Islet precursor cell (in vitro differentiated cells): ENCODE measurements at places on chromosomes 2 and 18.

GRCh38 chr2:59988341-59988740 is 565.1 kb downstream of the BCL11A start:
- no peak for DNase-seq

DNA sequence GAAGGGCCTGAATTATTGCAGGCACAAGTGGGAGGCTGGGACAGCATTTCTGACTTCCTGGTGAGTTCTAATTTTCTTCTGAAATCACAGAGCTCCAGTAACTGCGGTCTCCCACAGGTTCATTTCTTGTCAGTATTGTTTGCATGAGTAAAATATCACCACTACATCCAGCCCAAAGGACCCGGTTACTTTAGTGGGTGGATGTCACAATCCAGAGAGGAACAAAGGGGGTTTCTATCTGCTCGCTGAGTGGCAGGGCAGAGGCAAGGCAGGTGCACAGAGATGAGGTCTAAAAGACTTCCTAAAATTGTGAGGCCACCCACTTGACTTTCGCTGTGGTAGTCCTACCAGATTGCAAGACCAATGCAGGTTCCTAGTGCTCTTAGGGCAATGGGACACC is 800.4 kb upstream of the ID2 start:
- no peak for DNase-seq

- no peak for DNase-seq
Observed at GRCh38 chr2:121539750-121540469, 9.2 kb downstream of the RNU4ATAC start.

- DNase-seq: no peak
Observed at GRCh38 chr2:134681201-134681600, 37.6 kb downstream of the TMEM163 start.

GRCh38 chr2:145597809-145598208 is 1077.9 kb upstream of the ZEB2 start:
- no peak for DNase-seq

GRCh38 chr2:177239053-177239452 is 25.5 kb downstream of the NFE2L2 start:
- DNase-seq: no peak

- no peak for DNase-seq
Observed at GRCh38 chr2:218813771-218814460, 17.7 kb downstream of the PRKAG3 start.

- no peak for DNase-seq
Observed at GRCh38 chr2:142076317-142076716, 54.5 kb downstream of the LRP1B start.

DNA sequence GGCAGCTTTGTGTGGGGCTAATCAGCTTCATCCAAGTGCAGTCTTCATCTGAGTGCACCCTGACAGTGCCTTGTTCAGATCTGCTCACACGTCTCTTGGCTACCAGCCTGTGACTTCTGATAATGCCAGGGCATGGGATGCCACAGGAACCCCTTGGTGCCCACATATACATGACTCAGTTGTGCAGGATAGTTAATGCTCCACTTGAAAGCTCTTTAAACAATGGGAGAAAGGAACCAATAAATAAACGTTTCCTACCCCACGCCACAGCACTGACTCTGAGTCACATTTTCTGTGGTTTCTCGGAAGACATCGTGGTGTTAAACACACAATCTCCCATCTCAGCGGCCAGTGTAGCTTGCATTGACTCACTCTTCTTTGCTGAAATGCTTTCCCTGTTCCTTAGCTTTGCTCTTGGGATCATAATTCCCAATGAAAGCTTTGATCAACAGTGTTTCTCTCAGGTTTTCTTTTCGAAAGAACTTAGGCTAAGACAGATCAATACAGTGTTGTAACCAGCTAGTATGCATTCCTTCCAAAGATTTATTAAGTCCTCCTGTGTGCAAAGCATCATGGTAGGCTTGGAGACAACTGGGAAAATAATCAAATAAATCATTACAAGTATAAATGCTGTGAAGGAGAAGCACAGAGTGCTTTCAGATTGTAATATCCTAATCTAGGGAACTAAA is 142.0 kb downstream of the COPS8 start:
- peak; percentile 64 for DNase-seq

GRCh38 chr2:17628349-17629261 is 88.1 kb downstream of the VSNL1 start:
- DNase-seq: peak; percentile 43

DNA sequence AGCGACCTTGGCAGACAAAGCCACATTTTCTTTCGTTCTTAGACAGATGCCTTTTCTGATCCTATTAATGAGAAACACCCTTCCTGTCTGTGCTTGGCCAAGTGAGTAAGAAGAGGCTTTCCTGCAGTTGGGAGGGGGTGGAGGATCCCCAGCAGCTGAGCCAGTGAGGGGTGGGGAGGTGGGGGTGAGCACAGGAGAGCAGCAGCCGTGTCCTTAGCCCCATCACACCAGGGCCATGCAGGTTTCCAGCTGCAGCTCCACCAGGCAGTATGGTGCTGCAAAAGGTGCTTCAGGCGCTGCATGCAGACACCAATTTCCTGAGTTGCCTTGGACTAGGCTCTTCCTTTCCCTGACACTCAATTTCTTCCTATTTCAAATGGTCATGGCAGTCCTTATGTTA is 123.3 kb upstream of the SIX2 start:
- no peak for DNase-seq

DNA sequence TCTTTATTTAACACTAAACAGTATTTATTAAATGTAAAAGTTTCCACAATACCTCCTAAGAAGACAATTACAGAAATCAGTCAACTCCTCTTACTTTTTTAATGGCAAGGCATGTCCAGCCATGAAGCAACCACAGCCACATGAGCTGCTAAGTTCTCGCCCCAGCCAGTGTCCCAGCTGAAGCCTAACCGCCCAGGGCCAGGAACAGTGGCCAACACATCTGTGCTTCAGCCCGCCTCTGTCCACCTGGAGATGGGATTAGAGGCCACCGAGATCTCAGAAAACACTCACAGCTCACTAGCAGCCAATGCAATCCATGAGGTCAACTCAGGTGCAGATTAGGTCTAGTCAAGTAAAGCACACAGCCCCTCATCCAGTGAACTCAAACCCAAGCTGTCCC is 40.2 kb downstream of the PID1 start:
- no peak for DNase-seq

- no peak for DNase-seq
Observed at GRCh38 chr2:227374158-227374557, 4.9 kb downstream of the TM4SF20 start.

GRCh38 chr18:44714376-44714775 is 33.7 kb downstream of the SETBP1 start:
- no peak for DNase-seq

DNA sequence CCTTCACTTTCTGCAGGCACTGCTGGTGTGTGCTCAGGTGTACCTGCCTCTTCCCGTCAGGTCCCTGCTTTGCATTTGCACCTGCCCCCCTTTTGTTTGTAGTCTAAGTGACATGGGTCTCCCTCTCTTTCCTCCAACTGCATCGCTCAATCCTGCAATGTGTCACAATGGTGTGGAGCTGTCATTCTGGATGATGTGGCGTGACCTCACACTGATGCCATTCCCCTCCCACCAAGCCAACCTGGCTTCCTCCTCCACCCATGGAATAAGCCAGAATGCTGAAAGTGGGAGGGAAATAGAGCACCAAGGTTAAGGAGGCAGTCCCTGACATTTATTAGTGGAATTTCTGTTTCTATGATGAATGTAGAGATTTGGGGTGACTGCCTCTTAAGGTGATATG is 156.7 kb downstream of the ZBTB7C start:
- DNase-seq: no peak

DNA sequence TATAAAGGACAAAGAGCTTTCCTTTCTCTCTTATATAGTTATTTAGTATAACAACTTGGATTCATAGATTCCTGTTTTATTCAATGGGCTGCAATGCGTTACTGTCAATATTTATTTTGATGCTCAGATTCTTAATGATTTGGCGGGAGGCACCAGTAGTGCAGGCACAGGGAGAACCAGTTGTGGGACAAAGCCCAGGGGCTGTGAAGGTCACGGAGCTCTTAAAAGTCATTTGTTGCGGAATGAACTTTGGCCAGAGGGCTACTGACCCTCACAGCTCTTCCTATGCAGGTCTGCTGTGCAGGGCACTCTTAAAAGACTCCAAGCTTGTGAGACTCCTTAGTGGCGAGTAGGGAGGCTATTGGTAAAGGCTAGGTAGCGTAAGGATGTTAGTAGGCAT is 34.0 kb downstream of the BCL2L11 start:
- DNase-seq: no peak

- no peak for DNase-seq
Observed at GRCh38 chr2:144459286-144459685, 60.6 kb downstream of the ZEB2 start.
